ENCODE measurements at places on chromosomes 3 and 15.

DNA sequence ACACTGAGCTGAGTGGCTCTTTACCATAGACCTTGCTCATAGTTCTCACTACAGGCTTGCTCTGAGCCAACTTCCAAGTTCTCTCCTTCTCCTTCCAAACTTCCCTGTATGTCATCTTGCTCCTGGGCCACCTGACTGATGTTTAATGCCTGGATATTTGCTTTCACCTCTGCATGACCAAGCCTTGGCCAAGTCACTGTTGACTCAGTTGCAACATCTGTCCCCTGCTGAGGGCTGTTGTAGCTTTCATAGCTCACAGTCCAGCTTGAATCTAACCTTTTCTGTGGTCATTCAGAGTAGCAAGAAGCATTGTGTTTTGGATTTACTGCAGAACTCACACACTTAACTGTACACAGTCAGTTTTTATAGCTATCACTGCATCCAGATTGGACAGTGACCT, 171.8 kb upstream of the ROPN1 start:
- no peak for DNase-seq

- no peak for DNase-seq
Measured at GRCh38 chr15:63559753-63560152, 37.4 kb upstream of the FBXL22 start.

DNA sequence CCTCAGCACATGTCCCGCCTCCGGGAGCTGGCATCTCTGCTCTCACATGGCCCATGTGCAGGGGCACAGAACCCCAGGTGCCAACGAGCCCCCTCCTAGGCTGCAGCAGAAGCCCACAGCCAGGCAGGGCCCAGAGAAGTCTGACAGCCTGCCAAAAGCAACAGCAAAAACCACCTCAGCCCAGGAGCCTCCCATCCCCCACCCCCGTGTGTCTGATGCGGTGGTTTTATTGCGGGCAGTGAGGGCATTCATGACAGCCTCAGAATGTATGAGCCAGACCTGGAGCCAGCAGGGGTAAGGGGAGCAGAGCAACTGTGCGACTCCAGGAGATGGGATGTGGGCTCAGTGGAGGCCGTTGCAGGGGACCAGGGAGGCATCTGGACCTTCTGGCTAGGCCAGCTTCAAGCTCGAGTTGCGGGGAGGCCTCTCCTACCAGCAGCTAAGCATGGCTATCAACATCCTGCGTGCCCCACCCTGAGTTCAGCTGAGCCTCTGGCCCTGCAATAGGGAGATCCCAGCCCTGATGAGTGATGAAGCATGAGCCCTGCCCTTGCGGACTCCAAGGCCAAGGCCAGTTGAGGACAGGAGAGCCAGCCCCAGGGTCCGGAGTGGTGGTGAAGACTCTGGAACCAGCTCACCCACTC, 52.5 kb downstream of the CYP11A1 start:
- no peak for DNase-seq

- DNase-seq: no peak
Measured at GRCh38 chr15:60899322-60899966, 329.7 kb downstream of the RORA start.

DNA sequence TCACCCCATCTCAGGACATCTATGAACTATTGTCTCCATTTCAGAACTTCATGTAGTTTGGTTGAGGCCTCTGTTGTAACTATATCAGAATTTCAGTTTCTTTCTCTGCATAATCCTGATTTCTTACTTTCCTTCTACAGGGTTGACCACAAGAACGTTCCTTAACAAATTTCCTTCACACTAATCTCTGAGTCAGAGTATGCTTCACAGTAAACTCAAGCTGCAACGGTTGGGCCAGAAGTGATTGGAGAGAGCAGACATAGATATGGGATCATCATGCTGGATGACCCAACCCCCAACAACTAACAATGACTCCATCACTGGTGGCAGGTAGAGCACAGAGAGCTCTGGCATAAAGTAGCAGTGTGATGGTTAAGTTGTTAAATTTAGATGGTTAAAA, 128.8 kb upstream of the OSTN start:
- no peak for DNase-seq

GRCh38 chr3:49217688-49218470, 46.5 kb downstream of the KLHDC8B start:
- no peak for DNase-seq

DNA sequence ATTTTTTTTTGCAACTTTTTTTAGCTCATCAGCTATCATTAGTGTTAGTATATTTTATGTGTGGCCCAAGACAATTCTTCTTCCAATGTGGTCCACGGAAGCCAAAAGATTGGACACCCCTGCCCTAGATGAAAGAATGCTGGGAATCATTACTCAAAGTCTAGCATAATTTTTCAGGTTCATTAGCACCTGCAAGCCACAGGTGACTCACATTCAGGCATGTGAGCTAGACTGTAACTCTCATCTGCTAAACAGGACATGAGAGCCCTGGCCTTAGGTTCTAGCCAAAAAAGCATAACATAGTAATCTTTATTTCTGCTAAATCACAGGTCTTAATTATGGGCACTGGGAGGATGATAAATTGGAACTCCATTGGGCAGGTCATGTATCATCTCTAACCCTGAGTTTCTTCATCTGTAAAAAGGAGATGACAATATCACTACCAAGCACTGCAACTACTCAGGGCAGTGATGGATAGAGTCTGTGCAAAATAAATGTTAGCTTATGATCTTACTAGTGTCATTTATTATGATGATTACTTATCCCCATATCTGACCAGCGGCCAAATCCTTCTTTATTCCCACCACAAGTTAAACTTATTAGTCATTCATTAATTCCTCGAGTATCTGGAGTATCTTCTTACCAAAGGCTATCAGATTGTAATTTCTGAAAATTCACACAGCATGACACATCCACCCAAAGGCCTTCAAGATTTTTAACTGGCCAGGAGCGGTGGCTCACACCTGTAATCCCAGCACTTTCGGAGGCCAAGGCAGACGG, 125.0 kb downstream of the PLD1 start:
- DNase-seq: no peak

DNA sequence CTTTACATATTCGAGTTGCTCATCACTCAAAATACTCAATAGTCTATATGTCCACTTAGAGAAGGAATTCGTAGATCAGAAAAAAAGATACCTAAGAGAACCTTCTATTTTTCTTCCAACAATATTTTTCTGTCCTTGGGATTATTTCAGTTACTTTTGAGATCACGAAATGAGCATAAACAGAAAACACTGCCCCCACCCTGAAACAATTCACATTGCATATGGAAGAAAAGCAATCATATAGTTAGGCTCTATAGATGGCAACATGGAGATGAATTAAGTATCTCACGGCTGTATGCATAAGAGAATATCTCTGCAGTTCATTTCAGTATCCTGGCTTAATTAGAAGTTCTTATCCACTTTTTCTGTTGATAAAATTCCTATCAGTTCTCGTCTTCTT, 391.1 kb downstream of the FGF12 start:
- no peak for DNase-seq

DNA sequence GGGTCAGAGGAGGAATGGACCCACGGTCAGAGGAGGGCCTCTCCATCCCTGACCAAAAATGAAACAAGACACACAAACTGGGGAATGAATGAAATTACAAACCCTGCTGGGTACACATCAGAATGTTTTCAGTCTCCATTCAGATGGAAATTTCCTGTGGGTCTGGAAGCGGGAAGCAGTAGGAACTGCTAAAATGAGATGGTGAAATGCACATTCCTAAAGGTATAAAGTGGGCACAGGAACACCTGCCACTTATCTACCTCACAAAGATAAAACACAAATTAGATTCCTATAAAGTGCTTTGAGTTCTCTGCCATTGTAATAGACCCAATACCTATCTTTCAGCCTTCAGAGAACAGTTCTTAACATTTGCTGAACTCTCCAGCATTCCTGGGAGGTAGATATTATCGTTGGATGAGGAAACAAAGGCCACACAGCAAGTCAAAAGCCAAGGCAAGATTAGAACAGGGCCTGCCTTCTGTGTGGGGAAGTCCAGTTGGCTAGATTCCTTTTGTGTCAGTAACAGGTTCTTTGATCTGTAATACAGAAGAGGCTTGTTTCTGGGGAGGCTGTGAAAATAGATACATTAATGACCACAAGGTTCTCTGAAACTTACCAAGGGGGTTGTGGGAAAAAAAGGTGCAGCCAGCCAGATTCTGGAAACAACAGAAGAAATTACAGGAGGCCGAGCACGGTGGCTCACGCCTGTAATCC, 98.4 kb downstream of the IGF2BP2 start:
- no peak for DNase-seq

DNA sequence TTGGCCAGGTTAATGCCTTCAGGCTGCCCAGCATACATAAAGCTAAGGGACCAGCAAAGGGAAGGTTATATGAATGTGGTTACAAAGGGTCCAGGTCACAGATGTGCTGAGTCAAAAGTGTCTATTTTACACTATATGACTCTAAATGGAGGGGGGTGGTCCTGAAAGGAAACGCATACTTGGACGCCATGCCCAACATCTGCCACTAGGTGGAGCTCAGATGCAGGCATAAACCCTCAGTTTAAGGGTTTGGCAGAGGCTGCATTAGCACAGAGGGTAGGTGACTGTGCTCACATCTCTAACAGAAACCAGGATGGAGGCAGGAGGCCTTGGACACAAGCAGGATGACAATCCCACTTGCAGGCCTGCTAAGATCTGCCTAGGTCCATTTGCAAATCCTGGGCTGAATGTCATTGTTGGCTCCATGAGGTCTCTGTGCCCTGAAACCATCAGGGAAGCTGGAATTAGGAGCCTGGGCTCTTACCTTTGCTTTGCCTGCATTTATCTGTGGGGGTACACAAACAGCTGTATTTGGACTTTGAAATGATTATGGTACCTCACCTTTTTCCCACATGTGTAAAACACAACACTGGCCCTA, 55.8 kb downstream of the ZNF621 start:
- peak; percentile 38 for DNase-seq

DNA sequence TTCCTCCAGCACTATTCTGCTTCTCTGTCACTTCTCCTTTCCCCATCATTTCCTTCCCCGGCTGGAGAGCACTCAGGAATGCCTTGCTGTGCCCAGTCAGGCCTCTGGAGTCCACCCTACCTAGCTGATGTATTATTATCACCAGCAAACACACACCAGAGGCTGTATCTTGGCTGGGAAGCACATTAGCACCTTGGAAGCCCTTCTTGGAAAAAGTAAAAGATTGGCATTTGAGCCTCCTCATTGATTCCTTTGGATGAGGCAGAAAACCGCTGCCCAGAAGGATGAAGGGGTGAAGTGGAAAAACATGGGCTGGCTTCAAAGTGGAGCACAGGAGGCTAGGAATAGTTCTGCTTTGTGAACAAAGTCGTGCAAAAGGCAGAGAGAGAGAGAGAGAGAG, 244.3 kb downstream of the RPLP1 start:
- DNase-seq: no peak

DNA sequence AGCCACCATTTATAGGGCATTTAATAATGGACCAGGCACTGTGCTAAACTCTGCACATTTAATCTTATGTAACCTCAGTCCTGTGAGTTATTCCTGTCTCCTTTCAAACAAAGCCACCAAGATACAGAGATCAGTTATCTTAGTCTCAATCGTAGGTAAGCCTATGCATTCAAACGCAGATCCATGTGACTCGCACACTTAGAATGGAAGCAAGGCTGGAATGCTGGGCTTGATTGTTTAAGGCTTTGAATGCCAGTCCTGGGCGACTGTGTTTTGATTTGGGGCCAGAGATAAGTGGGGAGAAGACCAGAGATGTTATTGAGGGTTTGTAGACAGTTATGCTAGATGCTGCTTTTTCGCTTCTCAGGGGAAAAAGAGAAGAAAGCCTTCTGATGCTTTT, 22.2 kb downstream of the MED12L start:
- DNase-seq: no peak

GRCh38 chr15:40598126-40598525, 4.1 kb downstream of the KNL1 start:
- DNase-seq: no peak

DNA sequence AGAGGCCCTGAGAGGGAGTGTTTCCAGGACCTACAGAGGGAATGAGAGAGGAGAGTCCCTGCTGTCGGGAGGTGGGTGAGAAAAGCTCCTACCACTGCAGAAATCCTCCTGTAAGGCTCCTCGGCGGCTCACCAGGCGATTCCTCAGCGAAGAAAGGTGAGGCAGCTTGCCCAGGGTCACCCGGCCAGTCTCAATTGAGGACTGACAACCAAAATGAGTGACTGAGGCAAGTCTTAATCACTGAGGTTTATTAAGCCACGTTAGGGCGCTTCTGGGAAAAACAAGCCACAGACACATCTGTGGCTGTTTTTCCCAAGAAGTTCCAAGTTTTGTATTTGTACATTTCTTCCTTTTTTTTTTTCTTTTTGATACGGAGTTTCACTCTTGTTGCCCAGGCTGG, 48.5 kb downstream of the ZDHHC19 start:
- no peak for DNase-seq

DNA sequence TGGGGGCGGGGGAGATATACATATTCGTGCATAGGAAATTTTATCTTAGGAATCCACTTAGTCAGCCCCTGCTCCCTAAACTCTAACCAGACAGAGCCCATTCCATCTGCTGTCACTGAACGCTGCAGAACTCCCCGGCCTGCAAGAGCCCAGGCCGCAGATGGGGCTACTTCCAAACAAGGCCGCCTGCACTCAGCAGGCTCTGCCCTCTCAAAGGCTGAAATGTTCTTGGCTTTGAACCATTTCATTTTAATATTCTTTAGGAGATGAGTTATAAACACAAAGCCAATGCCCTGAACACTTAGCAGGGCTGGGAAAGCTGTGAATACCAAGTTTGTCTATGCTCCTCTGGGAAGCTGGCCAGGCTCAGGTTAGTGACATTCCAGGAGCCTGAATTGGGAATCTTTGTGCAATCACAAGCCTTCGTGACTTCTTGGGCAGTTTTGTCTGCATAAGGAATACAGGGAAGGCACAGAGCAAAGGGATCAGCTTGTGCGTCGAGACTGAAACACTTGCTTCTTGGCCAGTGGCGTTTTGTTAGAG, 65.0 kb downstream of the SYNM start:
- DNase-seq: no peak

DNA sequence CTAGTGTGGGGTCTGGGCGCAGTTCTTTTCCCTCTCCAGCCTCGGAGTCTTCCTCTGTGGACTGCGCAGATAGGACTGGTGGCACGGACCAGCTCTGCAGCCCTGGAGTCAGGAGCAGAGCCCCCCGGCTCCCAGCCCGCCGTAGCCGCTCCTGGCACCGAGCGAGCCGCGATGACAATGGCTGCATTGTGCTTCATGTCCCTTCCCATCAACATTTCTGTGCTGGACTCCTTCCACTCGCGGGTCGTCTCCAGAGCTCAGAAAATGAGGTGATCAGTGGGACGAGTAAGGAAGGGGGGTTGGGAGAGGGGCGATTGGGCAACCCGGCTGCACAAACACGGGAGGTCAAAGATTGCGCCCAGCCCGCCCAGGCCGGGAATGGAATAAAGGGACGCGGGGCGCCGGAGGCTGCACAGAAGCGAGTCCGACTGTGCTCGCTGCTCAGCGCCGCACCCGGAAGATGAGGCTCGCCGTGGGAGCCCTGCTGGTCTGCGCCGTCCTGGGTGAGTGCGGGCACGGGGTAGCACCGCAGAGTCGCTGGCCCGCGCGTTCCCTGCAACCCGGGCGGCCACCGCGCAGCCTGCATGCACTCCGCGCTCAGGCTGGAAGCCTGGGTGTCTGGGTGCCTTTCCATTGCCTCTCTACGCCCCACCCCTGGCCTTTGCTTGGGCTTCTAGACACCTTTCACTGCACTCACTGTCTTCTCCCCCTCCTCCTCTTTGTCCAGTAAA, at the start of gene TF:
TSS of gene TF (plus strand) at position 413 of the 731 bp plus-strand sequence. CDS start at position 461, 48 bp downstream.
- DNase-seq: no peak

GRCh38 chr3:90062016-90062415, 954.6 kb downstream of the EPHA3 start:
- no peak for DNase-seq

- no peak for DNase-seq
Measured at GRCh38 chr3:11062704-11063103, 70.2 kb downstream of the SLC6A1 start.
